ENCODE measurements at places on chromosomes 7 and 10. TPM values are rescaled to one million over a fixed set of nuclear protein-coding genes. Genes with fewer than 3 reads are reported as not detected.

Gene HTR5A
- not detected for total RNA-seq

Gene BLNK
- not detected for total RNA-seq

Gene ERVW-1
- not detected for total RNA-seq

Gene LIPN
- total RNA-seq: not detected

Gene SPDYE16
- 0.14 TPM for total RNA-seq

Gene LEP
- not detected for total RNA-seq

Gene VENTX
- not detected for total RNA-seq
